ENCODE measurements at places on chromosomes 13 and 19.

DNA sequence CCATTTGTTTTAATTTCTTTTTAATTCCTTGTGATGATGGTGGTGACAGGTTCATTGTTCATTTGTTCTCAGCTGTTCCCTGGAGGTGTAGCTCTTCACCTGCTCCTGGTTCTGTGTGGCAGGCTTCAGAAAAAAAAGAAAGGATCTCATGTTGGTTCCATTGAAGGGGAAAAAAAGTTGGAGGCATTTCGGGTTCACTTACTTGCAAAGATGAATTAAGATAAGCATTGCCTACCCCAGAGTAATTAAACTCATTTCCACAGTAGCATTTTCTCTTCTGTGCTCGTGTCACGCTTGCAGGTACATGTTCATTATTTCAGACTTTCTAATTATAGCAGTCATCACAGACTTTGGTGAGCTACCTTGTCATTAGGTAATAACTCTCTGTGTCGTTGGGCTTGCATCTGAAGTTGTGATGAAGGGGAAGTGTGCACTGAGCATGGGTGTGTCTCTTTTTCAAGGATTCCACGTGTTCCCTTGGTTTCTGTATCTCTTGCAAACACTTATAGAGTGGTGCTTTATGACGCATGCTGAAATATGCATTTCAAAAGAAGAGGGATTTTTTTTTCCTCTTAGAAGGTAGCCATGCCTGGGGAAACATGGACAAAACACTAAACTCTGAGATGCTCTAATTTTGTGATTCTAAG, 69.1 kb downstream of the MTUS2 start:
- DNase-seq: no peak

DNA sequence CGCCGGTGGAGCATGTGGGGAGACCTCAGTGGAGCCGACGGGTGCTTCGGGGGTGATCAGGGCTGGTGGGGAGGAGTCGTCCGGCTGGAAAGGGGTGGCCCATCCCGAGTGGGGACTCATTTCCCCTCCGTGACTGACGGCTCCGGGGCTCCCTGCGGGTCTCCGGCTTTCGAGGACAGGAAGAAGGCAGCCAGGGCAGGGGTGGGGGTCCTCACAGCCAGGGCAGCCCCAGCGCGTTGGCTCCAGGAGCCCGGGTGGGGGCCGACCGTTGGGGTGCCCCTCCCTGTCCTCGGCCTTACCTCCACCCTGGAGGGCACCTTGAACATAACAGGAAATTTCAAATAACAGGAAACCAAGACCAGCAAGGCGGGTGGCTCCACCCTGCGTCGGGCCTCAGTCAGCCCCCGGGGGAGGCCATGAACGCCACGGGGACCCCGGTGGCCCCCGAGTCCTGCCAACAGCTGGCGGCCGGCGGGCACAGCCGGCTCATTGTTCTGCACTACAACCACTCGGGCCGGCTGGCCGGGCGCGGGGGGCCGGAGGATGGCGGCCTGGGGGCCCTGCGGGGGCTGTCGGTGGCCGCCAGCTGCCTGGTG, at the start of gene S1PR4:
S1PR4 (plus strand) TSS at position 393 of the 596 bp plus-strand sequence; CDS start at position 417, 24 bp downstream.
- peak; percentile 85 for DNase-seq

- DNase-seq: no peak
These were observed 5.4 kb downstream of the WDR18 start for GRCh38 chr19:989381-990081.

GRCh38 chr13:111361873-111362648, 41.6 kb downstream of the TEX29 start:
- DNase-seq: no peak

DNA sequence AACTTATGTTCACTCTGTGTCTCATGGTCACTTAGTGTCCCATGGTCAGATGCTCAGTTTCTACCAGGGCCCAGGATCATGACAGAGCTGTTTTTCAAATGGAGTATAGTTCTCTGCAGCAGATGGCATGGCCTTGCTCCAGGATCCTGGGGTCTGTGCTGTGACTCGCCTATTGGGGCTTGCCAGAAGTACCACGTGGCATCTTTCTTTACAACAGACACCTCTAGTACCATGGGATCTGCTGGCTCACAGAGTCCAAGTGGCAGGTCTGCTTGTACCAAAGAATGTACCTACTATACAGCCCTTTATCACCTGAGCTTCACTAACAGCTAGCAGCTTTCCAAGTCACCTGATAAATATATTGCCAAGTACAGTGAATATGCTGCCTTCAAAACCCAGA, 6.0 kb upstream of the RNF6 start:
- no peak for DNase-seq

- no peak for DNase-seq
These were observed 56.6 kb downstream of the MRPL57 start for GRCh38 chr13:21233086-21233485.

DNA sequence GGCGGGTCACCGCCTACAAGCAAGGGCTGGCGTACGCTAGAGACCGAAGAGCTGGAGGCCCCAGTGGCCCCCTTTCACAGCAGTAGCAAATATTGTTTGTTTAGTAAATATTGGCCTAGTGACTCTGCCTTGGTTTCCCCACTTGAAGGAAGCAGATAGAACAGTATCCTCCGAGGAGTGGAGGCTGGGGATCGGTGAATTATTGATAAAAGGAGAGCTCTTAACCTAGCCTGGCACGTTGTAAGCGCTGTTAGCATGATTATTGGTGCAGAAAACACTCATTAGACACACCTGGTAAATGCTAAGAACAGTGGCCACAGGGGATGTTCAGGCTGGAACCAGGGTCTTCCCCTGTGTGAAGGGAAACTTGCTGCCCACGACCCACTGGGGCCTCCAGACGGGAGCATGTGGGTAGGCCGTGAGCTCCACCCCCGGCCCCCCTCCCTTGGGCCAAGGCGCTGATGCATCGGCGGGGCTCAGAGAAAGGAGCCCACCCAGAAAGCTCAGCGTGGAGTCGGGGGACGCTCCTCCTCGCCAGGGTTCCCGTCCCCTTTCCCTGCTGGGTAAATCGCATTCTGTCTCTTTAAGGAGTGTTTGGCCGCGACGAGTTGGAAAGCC, 2.3 kb downstream of the IER2 start:
- DNase-seq: no peak

- DNase-seq: no peak
These were observed at the start of gene HIF3A for GRCh38 chr19:46296722-46297461. HIF3A (plus strand) TSS chr19:46297042; CDS start chr19:46297077, 35 bp downstream.

DNA sequence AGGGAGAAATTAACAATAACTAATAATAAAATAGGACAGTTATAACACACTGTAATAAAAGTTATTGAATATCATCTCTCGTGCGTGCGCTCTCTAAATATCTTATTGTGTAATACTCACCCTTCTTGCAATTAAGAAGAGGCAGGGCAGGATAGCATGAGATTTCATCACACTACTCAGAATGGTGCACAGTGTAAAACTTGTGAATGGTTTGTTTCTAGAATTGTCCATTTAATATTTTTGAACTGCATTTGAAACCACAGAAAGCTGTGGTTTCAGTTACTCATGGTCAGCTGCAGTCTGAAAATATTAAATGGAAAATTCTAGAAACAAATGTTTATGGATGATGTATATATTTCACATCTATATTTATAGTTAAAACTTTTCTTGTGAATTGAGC, 161.1 kb downstream of the DCT start:
- DNase-seq: no peak

DNA sequence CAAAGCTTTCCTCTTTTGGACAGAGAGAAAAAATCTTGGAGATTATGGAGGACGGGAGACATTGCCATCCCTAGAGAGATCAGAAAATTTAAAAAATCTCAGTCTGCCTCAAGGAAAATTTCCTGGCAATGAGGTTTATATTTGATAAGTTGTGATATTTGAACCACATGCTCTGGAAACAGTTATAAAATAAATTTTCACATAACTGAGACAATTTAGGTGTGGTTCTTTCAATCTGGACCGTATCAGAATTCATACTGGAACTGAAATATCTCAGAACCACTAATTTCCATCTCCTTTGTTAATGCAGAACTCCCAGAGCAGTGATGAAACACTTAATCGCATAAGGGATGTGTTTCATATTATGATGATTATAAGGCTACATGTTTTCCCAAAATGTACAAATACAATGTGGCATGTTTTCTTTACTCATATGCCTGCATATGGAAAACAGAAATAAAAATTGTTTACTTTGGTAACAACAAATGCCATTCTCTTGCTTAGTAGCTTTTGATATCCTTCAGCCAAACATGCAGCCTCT, 13.7 kb downstream of the UBE2L5 start:
- no peak for DNase-seq

DNA sequence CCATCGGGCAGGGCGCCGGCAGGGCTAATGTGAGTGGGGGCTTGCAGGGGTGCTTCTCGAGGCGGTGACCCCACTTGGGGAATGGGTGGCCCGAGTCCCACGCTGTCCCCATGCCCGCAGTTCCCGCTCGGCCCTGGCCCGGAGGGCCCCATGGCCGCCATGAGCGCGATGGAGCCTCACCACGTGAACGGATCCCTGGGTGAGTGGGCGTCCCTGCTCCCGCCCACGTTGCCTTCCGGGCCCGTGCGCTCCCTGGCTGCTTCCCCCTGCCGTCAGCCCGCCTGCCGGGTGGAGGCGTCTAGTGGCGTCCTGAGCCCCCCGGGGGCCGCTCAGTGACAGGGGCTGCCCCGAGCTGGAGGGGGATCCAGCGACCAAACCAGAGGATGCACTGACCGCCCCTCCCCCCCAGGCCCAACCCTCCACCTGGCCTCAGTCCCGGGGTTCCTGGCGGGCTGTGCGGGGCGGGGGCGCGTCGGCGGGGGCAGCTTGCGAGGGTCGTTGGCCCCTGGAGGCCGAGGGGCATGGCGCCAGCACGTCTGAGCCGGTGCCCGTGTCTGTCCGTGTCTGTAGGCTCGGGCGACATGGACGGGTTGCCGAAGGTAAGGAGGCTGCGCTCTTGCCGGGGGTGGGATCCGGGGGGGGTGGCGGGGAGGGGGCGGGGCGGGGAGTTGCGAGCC, 4.8 kb downstream of the ISYNA1 start:
- no peak for DNase-seq

DNA sequence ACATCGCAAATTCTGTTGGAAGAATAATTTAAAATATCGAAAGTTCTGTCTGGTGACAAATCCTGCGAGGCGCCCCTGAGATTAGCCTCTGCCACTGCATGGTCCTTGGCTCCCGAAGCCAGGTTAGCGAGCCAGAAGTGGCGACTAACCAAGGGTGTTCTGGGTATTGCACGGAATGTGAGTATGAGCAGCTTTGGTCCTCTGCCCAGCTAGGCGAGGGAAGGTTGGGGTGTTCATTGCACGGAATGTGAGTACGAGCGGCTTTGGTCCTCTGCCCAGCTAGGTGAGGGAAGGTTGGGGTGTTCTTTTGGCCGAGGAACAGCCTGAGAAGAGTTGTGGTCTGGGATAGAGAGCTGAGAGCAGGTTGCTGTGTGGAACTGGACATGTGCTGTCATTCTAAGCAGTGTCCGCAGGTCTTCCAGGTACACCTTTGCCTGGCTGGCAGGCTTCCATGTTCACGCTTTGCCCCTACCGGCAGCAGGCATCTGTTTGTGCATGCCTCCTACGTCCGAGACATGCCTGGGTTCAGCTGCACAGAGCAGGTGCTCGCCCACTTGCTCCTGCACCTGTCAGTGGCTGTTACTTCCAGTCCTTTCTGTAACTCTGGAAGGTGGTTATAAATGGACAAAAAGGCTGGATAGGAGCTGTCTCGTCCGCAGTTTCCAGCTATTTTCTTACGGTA, 18.3 kb upstream of the TEX29 start:
- DNase-seq: no peak

DNA sequence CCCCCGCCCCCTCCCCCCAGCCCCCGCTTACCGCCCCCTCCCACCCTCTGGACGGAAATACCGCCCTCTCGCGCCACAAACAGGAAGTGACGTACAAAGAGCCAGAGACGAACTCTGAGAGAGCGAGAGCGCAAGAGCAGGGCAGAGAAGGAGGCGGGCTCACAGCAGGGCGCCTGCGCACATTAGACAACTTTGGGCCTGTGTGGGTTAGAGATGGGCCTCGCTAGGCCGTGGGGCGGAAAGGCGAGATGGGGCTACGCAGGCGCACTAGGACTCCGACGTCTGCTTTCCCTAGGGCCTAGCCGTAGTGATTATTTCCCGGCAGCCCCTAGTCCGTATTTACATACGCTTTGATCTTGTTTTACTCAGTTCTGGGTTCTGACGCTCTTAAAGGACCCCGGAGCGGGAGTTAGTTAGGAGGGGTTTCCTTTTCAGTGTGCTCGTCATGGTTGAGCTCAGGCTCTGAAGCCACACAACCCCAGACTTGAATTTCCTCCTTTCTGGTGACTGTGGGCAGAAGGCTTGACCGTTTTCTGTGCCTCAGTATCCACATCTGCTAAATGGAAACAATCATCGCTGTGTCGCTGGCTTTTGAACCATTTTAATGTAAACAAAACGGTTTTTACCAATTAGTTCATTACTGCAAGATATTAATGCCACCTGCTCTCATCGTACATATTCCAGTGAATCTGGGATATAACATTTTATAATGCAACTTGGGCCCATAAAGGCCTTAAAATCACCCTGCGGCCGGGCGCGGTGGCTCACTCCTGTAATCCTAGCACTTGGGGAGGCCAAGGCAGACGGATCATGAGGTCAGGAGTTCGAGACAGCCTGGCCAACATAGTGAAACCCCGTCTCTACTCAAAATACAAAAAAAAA, 449 bp upstream of the AKT2 start:
- peak; percentile 100 for DNase-seq
